Gastroesophageal sphincter (tissue), 4 donors: ENCODE measurements at places on chromosomes 2 and 18.

GRCh38 chr2:98027538-98027937 is 31.8 kb upstream of the TMEM131 start:
- ATAC-seq, result no peak

DNA sequence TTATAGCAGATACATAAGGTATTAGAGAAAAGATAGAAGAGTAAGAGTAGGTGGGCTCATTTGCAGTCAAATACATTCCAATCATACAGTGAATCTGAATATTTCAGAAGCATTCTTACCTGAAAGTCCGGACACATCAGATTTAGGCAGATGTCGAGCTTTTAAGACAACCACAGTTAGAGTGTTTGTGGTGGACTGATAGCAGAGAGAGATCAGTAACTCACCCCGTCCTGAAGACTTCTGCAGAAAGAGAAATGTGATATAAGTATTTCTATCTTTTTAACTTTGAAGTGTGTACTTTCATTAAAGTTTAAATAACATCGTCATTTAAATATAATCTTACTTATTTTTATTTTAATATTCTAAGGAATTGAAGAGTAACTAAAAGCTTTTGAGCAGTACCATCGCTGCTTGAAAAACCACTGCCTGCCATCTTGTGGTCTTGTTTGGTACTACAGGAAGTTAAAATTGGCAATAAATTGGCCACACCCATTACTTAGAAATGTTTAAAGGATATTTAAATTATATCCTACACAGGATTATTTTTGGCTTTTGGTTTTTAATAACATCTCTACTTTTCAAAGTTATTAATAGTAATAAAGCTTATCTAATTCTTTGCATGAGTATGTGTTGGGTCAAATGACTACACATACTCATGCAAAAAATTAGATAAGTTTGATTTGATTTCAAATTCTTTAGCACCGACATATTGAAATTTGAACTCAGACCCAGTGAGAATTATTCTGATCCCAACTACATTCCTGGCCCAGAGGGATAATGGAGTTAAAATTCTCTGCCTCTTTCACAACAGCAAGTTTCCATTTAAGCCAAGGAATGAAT is 5.5 kb downstream of the SYT4 start:
- ATAC-seq, result no peak

DNA sequence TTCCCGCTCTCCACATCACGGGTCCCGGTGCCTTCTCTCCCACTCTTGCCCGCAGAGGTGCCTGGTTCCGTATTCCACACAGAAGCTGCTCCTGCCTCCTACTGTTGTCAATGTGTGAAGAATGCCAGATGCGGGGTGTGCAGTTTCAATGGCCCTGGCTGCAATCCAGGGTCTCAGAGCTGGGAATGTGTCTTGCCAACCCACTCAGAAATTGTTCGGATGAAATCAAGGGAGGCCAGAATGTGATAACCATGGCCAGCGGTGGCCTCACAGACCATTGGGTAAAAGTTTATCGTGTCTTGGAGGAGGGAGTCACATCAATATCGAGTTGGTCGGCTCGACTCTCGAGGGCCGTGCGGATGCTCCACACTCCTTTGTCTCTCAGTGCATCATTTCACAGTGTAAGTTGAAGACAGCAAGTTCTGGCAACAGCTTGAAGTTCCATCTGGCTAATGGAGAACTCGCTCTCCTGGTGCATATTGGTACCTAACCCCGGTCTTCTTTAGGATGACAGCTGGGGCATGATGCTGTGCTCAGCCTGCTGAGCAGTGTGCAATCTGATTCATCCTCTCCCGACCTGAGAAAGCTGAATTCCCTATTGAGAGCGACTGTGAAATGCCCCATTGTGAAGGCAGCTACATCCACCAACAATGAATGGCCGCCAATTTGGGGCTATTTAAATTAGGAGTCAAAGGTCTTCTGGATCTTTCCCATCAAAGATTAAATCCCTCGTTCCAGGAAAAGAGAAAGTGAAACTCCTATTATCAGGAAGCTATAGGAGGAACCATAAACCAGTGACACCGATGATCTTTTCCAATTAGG is 389.0 kb downstream of the SOX11 start:
- no peak for ATAC-seq

- ATAC-seq, result no peak
Measured at GRCh38 chr2:11933854-11934253, 187.4 kb downstream of the LPIN1 start.

DNA sequence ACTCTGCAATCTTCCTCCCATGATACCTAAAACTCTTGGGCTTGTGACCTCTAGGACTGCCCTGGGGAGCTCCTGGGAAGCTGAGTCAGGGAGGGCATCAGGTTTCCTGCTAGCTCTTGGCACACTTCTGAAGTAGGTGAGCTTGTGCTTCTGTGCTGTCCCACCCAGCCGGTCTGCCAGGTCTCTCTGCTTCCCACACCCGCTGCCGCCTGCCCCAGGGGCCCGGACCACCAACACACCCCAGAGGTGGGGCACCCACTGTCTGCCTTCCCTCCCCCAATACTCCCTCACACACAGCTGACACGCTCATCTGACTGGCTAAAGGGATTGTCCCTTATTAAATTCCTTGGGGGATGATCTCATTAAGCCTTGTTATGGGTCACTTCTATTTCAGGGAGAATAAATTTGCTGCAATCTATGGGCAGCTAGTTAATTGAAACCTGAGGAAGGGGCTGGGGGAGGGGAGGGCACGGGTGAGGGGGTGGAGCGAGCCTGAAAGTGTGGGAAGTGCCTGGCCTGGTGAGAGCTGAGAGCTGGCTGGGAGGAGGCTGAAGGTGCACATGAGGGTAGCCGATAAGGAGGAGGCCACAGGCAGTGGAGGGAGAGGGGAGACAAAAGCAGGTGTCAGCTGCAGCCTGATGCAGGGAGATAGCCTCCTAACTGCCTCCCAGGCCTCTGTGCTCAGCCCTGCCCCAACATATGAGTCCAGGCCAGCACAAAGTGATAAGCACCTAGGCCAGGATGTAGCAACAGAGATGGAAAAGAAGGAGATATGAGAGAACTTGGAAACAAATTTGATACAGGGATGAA is 48.8 kb downstream of the HAUS1 start:
- no peak for ATAC-seq

- ATAC-seq, result peak; percentile 40
Measured at GRCh38 chr18:48161911-48162698, 231.6 kb upstream of the SMAD2 start.

- no peak for ATAC-seq
Measured at GRCh38 chr2:44936715-44937687, 4.5 kb upstream of the SIX3 start.

GRCh38 chr18:59814891-59815290 is 84.9 kb upstream of the PMAIP1 start:
- ATAC-seq, result no peak

GRCh38 chr2:160575368-160575767 is 81.8 kb upstream of the RBMS1 start:
- ATAC-seq, result no peak

DNA sequence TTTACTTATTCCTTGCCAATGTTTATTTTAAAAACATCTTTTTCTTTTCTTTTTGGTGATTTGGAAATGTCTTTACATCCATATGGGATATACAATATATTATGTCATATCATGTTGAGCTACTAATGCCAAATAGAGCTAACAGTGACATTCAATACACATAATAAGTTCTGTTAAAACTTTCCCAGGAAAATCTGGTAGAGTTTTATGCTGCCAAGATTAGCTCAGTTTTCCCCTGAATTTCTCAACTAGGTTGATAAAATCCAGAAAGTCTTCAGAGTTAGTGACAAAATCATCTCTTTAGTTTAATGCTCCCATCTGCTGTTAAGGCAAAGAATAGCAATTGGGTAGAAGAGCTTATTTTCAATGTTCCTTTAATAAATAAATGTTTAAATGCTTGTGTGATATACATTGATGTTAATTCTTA is 9.9 kb downstream of the COL3A1 start:
- ATAC-seq, result peak; percentile 72

- ATAC-seq, result no peak
Measured at GRCh38 chr2:205056151-205056561, 510.9 kb downstream of the PARD3B start.

DNA sequence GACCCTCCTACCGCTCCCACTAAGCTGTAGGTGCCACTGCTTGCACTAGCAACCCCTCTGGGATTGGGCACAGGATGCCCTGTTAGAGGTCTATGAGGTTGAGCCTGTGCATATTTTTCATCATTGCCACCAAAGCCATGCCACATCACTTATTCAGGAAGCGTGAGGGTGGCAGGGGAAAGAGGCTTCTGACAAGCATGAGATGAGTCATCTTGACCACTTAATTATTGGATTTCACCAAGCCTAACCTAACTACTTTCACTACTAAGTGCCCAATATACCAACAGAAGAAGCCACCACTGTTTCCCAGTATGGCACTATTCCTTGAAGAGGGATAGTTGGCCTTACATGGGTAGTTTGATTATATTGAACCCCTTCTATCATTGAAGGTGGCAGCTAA is 181.3 kb upstream of the EPHA4 start:
- no peak for ATAC-seq

- ATAC-seq, result no peak
Measured at GRCh38 chr2:11985817-11986566, 239.6 kb downstream of the LPIN1 start.

GRCh38 chr18:37641573-37641972 is 76.0 kb upstream of the CELF4 start:
- no peak for ATAC-seq

DNA sequence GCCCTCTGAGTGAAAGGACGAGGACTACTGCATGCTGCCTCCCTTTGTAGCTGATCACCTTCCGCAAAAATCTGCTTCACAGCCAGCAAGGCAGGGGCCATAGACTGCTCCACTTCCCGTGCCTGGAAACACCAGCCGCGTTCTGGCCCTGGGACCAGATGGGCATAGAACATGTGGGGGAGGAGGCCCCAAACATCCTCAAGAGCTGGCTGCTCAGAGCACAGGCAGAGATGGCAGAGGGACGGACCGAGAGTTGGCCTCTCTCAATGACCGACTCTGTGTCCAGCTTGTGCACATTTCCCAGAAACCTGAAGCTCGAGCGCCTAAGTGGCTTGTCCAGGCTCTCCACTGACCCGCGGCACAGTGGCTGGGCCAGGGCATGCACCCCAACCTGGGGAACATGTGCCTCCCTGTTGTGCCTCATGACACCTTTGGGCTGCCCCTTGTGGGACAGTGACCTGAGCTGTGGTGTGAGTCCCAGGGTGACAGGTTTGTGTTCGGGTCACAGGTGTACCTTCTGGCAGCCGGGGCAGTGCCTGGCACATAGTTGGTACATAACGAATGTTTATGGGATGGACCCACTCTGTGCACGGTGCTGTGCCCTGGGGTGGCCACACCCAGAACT is 9.1 kb downstream of the KCNF1 start:
- no peak for ATAC-seq

GRCh38 chr2:19649785-19650380 is 251.9 kb downstream of the TTC32 start:
- ATAC-seq, result peak; percentile 87

DNA sequence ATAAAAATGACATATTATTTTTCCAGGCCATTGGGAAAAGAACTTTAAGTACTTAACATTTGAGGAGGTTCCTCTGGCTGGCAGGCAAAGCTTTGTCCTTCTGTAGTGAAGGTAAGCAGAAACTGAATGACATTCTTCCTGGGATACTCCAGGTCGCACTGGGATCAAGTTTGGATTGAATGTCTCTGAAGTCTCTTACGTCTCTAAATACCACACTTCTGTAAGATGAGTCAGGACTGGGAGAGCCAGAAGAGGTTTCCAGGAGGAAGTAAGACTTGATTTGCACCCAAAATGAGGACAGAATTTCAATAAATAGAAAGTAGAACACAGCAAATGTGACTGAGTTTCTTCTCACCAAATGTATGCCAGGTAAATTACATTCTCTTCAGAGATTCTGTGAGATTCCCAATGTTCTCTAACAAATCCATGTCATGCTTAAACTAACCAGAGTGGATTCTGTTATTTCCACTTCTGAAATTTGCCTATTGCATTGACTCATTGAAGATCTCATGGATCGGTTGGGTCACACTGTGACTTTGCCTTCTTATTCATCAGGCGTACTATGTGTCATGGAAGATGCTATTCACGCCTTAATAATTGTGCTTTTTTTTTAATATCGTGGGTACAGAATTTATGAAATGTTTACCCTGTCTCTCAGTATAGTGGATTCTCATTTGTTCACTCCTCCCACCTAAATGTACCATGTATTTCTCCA is 25.5 kb upstream of the VIT start:
- no peak for ATAC-seq

GRCh38 chr18:58768293-58768974 is 96.2 kb upstream of the ZNF532 start:
- ATAC-seq, result peak; percentile 71

DNA sequence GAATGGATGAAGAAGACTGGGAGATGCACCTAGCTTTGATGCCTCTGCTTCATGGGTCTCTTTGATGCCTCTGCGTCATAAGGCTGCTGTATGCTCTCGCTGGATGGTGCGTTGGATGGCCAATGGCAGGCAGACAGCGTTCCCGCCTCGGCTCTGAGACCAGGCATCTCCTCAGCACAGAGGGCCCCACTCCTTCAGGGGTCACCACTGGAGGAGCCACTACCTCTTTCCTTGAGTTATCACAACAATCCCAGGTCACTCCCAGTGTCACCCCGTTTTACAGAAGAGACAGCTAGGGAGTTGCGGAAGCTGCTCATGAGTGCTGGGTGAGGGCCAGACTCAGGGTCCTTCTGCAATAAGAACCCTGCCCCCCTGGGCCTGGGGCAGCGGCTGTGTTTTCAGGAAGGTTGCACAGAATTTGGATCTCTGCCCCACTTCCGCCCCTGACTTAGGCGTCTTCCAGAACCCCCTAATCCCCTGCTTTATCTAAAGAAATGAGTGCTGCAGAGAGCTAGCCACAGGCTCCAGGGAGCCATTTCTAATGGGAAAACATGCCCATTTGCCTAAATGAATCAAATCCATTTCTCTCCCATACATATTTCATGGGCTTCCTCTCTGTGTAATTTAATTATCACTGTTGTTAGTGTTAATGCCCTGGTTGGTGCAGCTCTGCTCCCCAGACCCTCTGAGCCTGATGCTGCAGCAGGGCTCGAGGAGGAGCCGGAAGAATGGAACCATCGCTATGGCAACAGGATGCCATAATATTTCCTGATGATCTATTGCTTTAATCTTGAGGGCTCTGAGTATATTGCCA is 131.8 kb upstream of the HS6ST1 start:
- ATAC-seq, result no peak

DNA sequence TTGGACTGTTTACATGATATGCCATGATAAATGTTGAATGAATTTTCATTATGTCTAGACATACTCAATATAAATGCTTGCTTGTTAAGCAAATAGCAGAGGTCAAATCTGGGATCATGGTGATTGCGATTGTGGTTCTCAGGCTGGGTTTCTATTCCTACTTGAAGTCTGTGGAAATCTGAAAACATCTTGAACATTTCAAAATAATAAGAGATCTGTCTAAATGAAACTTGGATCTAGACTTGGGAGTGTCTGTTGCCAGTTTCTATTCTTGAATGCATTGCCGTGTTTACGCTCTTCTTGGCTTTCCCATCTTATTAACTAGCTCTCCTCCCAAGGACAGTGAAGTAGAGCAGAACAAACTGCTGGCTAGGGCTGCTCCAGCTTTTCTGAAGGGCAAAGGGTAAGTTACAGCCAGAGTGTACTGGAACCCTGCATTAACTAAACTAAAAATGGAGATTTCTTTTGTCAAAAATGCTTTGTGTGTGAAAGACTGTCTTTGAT is 127.7 kb downstream of the DTNA start:
- peak; percentile 79 for ATAC-seq

- no peak for ATAC-seq
Measured at GRCh38 chr2:147688242-147688641, 156.6 kb upstream of the ACVR2A start.
